Right renal pelvis (tissue), 4 donors: ENCODE measurements at places on chromosomes 5 and 9.

GRCh38 chr9:107809871-107810460 lies 320.4 kb upstream of the KLF4 start:
- no peak for DNase-seq

DNA sequence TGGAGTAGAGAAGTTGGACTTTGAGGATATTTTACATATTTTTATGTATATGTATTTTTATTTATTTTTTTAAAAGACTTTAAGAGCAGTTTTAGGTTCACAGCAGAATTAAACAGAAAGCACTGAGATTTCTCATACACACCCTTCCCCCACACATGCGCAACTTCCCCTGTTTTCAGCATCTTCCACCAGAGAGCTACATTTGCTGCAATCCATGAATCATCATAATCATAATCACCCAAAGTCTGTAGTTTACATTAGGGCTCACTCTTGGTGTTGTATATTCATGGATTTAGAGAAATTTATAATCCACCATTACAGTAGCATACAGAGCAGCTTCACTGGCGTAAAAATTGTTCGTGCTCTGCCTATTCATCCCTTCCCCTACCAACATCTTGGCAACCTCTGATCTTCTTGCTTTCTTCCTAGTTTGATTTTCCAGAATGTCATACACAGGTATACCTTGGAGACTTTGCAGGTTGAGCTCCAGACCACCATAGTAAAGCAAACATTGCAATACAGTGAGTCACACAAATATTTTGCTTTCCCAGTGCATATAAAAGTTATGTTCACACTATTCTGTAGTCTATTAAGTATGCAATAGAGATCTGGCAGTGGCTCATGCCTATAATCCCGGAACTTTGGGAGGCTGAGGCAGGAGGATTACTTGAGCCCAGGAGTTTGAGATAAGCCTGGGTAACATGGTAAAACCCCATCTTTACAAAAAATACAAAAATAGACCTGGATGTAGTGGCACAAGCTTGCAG lies 9.6 kb upstream of the CCDC171 start:
- no peak for DNase-seq

- DNase-seq = no peak
These were observed 671.4 kb downstream of the NR2F1-AS1 start for GRCh38 chr5:92909602-92909962.

GRCh38 chr9:38130724-38131123 lies 61.7 kb upstream of the SHB start:
- DNase-seq = no peak

DNA sequence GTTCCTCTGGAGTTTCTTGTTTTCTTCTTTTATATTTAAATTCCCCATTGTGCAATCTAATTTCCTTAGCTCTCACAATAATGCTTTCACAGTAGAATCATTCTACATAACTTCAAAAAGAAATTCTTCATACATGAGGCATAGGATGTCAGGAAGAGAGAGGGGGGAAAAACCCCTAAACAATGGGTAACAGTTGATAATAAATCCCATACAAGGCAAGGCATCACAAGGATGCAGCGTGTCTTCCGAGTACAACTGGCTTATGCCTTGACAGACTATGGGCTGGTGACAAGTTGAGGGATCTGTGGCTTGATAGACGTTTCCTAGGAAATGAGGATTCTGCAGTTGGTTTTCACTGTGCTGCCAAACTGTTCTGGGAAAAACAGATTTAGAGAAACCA lies 247.4 kb downstream of the ARL15 start:
- no peak for DNase-seq

DNA sequence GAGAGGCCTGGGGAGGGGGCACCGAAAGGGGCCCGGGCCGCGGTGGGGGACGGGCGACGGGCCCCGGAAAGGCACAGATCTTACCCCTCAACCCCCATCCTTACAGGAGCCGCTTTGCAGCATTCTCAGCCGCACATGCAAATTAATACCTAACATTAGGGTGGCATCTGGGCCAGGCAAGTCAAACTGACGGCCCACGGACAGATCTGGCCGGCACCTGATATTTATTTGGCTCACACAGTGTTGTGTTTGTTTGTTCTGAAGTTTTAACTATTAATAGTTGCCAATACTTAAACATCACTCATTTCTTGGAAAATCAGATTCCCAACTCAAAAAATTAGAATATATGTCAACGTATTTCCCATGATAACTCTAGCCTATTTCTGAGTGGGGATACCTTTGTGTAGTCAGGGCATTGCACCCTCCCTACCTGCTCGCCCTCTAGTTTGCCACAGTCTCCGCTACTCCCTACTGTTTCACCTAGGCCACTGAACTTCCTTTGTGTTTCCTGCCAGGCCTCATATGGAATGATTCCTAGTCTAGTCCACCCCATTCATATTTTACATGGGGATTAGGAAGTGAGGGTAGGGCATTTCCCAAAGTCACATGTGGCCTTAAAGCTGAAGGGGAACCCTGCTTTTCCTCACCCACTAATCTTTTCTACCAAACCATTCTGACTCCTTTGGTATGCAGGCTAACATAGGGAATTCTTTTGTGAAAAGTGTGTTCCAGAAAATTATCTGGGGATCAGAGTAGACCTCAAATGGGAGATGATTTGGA lies 71.9 kb upstream of the LARP1 start:
- no peak for DNase-seq

- no peak for DNase-seq
These were observed 455.3 kb upstream of the PTGER4 start for GRCh38 chr5:40224421-40224820.

DNA sequence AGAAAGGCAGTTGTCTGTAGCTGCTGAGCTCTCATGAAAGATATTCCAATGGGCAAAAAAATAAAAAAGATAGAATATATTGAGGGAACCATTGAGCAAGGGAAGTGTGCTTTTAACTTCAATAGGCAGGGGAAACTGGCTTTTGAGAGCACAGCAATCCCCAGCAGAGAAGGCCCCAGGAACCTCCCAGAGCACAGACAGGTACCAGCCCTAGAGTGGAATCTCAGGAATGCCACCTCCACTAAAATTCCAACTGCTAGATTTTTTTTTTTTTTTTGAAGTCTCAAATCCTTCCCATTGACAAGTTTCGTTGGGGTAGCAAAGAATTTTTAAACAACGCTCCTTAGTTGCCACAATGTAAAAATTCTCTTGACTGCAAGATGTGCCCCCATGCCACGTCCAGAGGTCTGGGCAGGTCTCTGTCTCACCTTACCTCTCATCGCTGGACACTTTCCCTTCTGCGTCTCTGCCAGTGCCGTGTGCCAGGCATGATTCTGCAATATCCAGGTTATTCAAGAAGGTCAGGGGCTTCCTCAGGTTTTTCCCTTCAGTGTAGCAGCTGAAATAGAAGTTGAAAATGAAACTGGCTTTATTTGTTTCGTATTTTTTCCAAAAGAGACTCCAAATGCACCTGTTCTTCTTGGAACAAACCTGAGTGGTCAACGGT lies 64.2 kb upstream of the IRX1 start:
- DNase-seq = no peak

DNA sequence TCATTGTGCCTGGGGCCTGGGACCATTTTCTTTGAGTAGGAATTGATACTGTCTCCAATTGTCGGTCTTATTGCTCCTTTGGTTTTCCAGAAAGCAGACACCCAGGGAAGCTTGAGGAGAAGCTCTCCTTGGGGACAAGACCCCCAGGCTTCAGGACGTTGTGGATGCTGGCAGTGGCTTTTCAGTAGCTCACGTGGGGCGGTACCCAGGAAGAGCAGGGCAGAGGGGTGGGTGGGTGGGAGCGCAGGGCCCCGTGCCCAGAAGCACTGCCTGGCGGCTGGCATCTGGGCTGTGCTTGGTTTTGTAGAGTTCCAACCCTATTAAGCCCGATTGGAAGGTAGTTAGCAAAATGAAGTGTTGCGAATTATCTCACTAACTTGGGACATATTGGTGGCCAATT lies 374.2 kb upstream of the IRX1 start:
- DNase-seq = no peak

DNA sequence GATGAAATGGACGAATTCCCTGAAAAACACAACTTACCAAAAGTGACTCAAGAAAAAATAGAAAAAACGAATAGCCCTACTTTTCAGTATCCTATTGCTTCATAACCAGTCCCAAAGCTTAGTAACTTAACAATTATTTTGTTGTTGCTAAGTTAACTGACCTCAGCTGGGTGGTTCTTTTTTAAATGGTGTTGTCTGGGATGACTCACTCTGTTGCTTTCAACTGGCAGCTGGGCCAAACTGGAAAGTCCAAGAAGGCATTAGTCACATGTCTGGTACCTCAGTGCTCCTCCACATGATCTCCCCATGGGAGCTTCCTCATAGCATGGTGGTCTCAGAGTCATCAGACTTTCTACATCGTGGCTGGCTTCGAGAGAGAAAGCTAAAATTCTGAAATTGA lies 47.8 kb upstream of the ADAMTS2 start:
- DNase-seq = no peak

DNA sequence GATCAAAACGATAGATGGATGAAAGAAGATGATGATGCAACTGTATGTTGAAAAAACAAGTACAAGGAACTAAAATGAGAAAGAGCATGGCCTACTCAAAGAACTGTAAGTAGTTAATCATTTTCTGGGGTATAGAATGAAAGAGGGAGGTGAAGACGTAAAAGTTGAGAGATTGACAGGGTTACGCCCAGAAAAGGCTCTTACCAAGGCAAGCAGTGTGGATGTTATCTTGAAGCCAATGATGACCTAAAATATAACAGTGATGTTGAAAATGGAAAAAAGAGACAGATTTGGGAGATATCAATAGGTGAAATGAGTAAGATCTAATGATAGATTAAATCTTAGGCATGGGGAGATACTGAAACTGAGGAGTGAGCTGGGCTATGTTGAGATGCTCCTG lies 80.4 kb upstream of the GNAQ start:
- DNase-seq = no peak

DNA sequence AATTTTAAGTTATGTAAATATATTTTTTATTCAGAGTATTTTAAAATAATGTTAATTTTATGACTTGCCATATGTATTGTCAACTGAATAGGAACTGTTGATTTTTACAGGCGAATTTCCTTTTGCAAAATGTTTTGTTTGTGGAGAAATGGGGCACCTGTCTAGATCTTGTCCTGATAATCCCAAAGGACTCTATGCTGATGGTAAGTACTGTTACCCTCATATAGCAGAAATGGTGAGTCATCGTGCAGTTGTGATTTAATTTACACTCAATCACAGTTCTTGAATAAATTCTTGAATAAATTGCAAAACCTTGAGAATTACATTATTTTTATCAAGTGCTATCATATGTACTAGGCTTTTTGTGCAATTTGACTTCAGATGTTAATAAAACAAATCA lies 7.4 kb downstream of the ZCCHC9 start:
- DNase-seq = no peak

DNA sequence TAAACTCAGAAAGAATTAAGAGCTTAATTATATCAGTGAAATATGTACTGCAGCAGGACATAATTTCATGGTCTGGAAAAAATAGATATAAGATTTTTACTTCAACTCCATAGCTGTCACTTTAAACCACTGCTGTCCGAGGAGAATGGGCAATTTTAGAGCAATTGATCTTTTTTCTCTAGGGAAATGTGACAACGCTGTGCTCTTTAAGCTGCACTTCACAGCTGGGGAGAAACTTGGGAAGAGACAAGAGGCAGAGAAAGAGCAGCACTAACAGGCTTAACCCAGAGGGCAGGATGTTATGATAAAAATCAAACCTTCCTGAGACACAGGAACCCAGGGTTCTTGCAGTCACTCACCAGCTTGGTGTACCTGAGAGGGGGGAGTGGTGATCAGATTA lies 92.0 kb downstream of the SPOCK1 start:
- no peak for DNase-seq

- DNase-seq = no peak
These were observed 69.0 kb downstream of the DOCK2 start for GRCh38 chr5:169706071-169706470.

- no peak for DNase-seq
These were observed 8.2 kb downstream of the PHYKPL start for GRCh38 chr5:178224403-178224802.

DNA sequence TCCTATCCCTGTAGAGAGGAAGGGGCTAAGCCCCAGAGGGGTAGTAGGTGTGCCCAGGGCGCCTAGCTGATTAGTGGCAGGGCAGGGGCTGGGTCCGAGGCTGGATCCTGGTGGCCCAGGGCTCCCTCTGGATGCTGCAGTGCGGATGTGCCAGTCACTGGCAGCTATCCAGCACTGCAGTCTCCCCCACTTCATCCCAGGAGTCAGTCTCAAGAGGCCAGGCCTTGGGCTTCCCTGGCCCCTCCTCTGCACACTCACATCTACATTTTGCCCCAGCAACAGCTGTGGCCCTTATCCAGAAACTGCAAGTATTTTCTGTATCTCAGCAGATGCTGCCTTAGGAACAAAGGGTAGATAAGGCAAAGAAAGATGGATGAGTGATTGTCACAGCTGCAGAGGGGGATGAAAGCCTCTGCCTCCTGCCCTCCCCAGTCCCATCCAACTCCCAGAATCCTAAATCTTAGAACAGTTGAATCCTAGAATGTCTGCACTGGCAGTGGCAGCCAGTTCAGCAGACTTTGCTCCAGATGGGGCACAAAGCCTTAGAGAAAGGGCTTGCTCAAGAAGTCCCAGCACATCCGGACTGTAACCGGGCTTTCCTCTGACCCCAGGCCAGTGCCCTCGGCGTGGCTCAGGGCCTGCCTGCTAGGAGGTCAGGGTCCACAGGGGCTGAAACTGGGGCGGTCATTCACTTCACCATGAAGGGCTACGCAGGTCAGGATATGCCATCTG lies 1.6 kb downstream of the ANXA6 start:
- DNase-seq = no peak

DNA sequence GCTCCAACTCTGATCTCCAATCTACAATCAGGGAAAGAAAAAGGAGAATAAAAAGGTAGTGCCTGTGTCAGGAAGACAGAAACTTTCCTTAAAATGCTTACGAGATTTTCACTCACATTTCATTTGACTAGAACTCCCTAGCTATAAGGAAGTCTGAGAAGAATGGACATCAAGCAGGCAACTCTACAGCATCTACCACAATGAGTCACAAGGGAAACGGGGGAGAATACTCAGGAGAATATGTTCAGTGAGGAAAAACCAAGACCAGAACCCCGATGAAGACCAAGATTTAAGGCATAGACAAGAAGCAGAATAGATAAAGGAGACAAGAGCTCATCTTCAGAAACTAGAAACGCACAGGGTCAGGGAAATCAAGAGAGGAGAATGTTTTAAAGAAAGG lies 9.0 kb upstream of the SETD9 start:
- DNase-seq = no peak

- DNase-seq = no peak
These were observed 157.4 kb upstream of the OTULINL start for GRCh38 chr5:14424011-14424685.

DNA sequence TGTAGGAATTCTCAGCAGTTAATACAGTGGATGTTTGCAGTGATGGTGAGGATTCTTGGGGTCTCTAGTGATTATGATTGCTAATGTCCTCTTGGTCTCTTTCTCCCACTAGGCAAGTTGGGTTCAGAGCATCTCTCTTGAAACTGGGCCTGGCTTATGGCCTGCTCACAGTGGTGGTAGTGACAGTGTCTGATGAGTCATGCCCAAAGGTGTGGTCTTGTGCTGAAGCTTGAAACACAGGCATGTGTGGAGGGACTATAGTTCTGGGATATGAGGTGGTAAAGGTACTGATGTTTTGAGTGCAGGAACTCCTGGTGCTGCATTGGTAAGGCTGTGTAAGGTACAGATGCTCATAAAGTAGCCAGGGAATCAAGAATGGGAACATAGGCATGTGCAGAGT lies 231.1 kb downstream of the FAM170A start:
- DNase-seq = no peak
